NCI-H774 (cell line): ENCODE measurements at places on chromosomes 6 and 20.

- DNase-seq, result no peak
Observed at GRCh38 chr20:63293456-63293855, 470 bp downstream of the COL20A1 start.

DNA sequence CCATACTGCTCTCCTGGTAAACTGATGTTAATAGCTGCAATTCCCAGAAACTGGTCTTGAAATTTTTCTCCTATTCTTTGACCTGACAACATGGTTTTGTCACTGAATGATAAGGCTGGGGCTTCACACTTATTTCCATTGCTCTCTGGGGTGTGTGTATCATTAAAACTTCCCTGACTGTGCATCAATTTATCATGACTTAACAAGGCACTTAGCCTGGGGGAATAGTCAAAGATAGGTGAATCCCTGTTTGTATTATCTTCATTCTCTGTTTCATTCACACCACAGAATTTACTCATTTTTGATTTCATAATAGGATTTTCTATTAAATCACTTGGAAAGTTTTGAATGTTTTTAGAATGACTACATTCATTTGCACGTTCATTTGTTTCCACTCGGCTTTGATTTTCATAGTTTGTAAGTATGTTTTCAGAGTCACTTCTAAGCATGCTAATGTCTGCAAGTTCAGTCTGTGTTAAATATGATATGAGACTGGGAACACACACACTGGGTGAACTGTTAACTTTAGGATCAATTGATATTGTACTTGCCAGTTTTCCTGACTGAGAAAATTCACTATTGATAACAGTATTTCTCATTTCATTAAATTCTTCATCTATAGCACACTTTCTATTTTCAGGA, 35.5 kb downstream of the DST start:
- DNase-seq, result no peak

- DNase-seq, result no peak
Observed at GRCh38 chr6:163126741-163127140, 287.8 kb upstream of the QKI start.

DNA sequence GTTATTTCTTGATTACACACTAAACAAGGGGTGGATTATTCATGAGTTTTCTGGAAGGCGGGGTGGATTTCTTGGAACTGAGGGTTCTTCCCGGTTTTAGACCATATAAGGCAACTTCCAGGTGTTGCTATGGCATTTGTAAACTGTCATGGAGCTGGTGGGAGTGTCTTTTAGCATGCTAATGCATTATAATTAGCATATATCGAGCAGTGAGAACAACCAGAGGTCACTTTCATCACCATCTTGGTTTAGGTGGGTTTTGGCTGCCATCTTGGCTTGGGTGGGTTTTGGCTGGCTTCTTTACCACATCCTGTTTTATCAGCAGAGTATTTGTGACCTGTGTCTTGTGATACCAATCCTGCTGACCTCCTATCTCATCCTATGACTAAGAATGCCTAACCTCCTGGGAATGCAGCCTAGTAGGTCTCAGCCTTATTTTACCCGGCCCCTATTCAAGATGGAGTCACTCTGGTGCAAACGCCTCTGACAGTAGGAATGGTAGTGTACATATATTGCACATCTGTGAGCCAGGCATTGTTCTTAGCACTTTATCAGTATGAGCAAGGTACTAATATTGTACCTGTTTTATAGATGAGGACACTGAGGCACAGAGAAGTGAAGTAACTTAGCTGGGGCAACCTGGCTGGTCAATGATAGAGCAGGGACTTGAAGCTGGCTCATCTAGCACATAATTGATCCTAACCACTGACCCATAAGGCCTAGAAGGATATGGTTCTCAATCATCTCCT, 203.7 kb downstream of the NFATC2 start:
- no peak for DNase-seq

DNA sequence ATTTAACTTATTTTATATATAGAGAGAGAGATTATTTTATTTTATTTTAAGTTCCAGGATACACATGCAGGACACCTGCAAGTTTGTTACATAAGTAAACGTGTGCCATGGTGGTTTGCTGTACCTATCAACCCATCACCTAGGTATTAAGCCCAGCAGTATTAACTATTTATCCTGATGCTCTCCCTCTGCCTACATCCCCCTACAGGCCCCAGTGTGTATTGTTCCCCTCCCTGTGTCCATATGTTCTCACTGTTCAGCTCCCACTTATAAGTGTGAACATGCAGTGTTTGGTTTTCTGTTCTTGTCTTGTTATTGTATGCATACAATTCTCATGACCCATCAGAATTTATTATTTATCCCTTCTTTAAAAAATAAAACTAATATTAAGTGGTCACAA, 34.6 kb downstream of the FKBP1C start:
- no peak for DNase-seq

GRCh38 chr6:35737413-35738211, 780 bp downstream of the ARMC12 start:
- DNase-seq, result peak; percentile 40

GRCh38 chr6:101711518-101711917, 318.0 kb downstream of the GRIK2 start:
- no peak for DNase-seq
